ENCODE measurements at places on chromosomes 7 and 10.
A peak's percentile ranks its signal among the peaks of the same experiment; 100 is the strongest.

DNA sequence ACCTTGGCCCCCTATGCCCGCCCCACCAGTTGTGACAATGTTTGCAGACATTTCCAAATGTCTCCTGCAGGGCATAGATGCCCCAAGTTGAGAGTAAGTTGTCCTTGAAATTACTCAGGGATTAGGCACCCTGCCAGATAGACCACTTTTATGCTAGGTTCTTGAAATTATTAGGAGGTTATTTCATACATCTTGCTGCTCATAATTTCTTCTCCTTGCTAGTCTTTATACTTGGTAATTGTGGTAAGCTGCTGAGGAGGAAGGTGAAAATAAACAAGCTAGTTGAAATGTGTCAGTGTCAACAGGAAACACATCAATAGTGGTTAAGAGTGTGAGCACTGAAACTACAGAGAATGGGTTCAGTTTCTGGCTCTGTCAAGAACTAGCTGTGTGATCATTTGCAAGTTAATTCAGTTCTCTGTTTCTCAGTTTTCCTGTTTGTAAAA lies 63.7 kb upstream of the AOAH start:
- no peak for DNase-seq

DNA sequence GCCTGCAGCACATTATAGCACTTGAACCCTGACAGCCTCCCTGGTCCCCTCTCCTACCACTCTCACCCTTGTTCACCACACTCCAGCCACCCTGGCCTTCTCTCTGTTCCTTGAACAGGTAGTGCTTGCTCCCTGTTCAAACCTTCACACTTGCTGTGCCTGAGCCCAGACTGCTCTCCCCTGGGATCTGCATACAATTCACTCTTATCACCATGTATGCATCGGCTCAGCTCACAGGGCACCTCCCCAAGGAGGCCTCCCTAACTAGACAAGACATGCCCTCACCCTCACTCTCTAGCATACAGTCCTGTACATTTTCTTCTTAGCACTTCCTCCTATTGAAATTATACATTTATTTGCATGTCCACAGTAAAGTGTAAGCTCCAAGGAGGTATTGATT lies 59.3 kb downstream of the FAM13C start:
- no peak for DNase-seq

DNA sequence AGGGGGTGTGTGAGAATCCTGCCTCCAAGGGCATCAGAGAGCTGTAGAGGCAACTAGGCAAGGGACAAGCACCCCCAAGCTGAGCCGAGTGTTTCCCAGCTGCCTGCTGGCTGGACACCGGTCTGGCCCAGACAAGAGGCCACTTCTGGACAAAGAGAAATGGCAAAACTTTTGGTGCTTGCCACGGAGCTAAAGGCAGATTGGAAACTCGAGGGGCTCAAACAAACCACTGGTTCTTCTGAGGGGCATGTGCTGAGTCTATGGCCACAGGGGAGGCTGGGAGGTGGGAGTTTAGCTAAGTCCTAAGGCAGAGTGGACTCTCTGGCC lies 66.5 kb upstream of the INPP5A start:
- no peak for DNase-seq

DNA sequence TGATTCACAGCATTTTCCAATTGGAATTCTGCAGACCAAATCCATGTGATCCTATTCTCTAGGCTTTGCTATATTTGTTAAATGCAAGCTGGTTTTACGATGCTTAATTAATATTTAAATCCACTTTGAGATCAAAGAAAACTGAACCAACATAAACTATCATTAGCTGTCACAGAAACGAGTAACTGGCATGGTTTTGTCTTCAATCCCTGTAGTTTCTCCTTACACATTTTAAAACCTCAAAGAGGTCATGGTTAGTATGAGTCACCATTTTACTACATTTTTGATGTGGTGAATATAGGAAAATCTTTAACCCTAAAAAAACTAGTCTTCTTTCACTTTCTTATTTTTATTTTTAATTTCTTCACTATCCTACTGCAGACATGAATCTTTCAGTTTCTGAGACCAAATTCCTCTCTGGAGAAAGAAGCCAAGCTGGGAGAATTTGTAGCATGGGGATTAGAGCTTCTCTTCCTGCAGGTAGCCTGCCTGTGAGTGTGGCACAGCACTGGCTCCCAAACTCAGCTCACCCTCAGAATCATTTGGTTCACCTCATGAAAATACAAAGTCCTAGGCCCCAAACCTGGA lies 8.7 kb upstream of the LIPM start:
- no peak for DNase-seq

DNA sequence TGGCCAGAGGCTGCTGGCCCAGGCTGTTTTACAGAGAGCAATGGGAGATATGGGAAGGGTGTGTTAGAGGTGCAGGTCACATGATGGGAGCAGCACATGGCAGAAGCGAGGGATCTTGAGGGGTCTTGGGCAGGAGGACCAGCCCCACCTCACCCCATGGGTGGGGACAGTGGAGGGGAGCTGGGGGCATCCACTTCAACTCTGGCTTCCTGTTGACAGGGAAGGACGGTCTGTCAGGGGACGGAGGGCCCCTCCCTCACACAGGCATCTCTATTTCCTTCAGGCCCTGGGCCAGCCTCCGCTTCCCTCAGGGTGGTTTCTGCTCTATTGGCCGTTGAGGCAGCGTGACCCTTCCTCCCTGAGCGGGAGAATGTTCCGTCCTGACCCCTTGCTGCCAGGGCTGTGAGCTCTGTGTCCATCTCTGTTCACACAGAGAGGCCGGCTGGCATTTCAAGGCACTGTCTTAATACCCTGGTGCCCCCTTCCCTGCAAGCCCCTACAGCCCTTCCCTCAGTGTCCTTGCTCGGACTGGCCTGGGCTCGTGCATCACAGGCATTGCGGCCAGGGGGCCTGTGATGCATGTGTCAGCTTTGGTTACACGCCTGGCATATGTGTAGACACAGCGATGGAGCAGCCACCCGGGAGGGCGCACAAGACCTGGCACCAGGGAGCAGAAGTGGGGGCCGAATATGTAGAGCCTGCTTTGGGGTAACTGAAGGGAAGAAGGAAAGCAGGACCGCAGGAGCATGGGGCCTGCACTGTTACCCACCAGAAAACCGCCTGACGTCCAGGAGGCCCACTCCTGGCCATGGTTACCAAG lies 31.8 kb downstream of the RAMP3 start:
- no peak for DNase-seq

DNA sequence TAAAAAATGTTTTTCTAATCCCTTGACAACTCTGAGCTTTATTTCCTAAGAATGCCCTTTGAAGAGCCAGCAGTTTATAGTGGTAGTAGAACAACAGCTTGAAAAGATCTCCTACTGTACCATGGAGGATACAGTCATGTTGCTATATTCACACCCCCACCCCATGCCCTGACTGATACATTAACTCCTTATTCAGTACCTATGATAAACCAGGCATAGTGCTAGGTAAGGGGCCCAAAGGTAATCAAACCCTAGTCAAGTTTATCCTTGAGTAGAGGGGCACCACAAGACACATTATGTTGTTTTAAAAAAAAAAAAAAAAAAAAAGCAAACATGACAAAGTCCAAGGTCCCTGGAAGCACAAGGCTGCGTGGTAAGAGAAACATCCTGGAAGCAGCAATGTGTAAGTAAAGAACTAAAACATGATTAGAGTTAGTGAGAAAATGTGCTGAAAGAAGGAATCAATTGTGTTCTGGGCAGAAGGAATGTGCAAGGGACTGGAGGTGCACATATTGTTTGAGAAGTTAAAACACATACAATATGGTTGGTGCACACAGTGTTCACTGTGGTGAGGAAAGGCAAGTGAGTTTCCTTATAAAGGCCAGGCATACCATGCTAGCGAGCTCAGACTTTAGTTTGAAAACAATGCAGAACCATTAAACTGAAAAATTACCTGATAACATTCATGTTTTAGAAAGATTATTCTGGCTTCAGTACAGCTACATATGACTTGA lies 51.2 kb downstream of the PDE1C start:
- DNase-seq = no peak

DNA sequence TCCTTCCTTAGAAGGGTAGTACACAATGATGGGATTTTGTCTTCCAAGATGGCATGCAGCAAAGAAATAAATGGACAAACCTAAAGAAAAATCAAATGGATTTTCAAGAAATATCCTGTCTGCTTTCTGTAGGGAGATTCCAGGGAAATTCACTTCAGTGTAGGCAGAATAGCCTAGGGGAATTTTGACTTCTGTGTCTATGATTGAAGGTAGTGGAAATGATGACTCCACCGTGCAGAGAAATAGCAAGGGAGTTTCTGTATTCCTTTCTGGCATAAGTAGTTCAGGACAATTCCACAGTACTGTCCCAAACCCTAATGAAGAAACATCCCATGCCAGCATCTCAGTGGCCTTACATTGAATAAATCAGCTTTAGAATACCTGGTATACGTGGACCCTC lies 9.5 kb downstream of the ATOH7 start:
- DNase-seq = no peak

- DNase-seq = no peak
Measured at GRCh38 chr7:69531050-69531449, 67.2 kb upstream of the AUTS2 start.

- DNase-seq = no peak
Measured at GRCh38 chr10:124027651-124028050, 65.7 kb downstream of the CHST15 start.

- DNase-seq = no peak
Measured at GRCh38 chr7:155453296-155454182, 4.4 kb upstream of the EN2 start.

DNA sequence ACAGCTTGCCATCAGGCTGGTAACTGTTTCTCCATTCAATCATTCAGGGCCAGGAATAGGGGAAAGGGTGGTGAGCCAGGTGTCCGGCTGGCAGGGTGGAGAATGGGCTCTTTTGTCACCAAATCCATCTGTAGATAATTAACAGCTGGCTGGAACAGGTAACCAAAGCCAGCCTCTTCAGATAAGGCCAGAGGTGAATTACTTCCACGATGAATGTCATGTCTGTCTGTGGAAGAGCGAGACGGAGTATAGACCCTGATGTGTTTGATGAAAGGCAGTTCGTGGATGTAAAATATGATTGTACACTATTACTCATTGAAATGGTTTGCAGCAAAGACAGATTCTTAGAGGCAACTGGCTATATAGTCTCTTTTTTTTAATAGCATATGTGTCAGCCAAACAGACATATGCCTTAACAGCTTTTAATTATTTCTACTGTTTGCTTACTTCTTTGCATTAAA lies 149.8 kb downstream of the KLF6 start:
- DNase-seq = no peak

- peak; percentile 69 for DNase-seq
Measured at GRCh38 chr7:50962962-50963374, 180.3 kb upstream of the GRB10 start.

DNA sequence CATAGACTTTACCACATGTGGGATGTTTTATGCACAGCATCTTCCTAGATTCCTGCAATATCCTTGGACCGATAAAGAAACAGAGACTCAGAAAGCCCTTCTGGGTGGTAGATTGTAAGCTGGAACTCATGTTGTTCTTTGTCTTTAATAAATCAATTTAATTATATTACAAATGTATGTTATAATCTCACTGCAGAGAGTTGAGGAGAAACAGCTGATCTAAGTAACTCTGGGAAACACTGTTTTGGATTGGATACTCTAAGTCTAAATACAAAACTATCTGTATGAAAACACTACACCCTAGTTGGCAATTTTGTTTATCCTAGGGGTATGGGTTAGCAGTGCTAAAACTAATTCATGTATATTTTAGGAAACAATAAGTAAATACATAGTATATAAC lies 1015.2 kb downstream of the XPNPEP1 start:
- DNase-seq = no peak

DNA sequence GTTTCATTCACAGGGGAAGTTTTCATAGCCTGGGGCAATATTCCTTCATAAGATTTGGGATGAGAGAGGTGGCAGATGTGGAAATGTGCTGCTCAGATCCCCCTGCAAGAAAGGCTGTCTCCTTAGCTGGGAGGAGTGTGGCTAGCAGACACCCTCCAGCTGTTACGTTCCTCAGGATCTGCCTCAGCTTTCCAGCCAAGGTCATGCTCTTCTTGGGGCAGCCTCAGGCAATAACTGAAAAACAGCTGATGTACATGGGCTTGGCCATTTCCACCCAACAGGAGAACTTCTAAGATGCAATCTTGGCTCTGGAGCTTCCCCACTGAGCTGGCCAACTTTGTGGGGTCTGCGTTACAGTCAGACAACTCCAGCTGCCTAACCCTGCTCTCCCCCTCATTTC lies 51.3 kb upstream of the SEPTIN7 start:
- DNase-seq = no peak

- no peak for DNase-seq
Measured at GRCh38 chr7:158439035-158439434, 148.6 kb downstream of the PTPRN2 start.

GRCh38 chr10:116477986-116478664 lies 50.5 kb downstream of the PNLIPRP3 start:
- DNase-seq = no peak

DNA sequence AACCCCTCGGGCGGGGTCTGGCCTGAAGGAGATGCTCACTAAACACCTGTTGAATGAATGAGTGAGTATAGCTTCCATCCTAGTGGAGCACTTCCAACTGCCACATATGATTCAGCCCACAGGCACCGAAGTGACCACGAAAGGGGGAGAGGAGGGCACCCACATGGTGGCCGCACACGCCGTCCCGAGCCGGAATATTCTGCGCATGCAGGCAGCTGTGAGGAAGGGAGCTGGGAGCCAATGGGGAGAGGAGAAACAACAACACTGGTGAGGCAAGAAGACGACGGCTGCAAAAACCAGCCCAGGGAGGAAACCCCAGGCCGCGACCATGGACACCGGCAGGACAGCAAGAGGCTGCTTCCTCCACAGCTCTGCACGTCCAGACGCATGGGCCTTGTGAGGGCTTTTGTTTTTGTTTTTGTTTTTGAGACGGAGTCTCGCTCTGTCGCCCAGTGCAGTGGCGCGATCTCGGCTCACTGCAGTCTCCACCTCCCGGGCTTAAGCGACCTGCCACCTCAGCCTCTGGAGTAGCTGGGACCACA lies 67.1 kb upstream of the DNAAF5 start:
- no peak for DNase-seq

- DNase-seq = no peak
Measured at GRCh38 chr10:103651783-103652476, 158.4 kb downstream of the NEURL1 start.

- no peak for DNase-seq
Measured at GRCh38 chr7:128045766-128046165, 14.5 kb upstream of the LRRC4 start.

DNA sequence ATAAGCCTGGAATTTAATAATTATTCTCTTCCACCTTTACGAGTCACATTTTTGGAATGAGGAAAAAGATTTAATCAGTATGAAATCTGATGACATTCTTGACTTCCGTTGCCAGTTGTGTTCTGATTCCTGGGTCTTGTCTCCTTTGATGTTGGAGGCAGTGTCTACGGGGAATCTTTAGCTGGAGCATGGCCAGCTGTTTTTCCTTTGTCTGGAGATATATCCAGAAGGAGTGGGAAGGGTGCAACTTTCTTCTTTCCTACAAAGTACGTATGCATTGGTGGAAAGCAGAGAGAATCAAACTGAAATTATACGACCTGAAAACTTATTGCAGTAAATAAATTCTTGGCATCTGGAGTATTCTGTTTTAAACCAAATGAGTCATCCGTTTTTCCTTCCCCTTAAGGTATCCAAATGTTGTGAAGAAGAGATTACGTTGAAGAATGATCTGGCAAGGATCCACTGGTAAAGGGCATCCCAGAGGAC lies 6.9 kb upstream of the GNG11 start:
- no peak for DNase-seq

- DNase-seq = peak; percentile 88
Measured at GRCh38 chr10:62045765-62046521, 144.4 kb downstream of the ARID5B start.

Data from HFF-Myc (cell line).